ENCODE measurements at places on chromosomes 6 and 20.
A peak's percentile ranks its signal among the peaks of the same experiment; 100 is the strongest.

DNA sequence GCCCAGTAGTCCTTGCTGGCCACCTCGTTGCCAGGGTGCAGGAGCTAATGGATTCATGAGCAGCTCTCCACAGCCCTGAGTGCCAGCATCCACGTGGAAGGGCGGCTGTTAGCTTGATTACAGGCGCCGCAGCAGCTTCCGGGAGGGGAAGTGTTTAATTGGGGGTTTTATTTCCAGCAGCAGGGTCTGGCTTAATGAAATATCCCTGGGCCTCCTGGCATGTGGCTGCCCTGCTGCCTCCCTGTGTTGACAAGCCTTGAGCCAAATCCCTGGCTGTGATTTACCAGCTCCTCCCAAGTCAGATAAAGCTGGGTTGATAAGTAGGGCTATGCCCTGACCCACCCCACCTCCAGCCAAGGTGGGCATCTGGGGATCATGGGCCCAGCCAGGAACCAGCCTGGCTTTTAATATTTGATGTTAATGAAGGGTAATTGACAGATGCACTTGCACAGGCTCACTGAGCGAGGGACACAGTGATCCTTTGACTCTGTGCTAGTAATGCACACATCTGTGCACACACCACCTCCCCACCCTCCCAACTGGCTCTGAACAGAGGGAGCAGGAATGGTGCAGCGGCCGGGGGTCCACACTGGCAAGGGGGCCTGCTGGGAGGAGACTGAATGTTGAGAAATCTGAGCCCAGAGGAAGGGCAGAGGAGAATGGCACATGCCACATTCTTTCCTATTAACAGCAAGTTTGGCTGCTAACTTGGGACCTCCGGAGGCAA lies 13.6 kb downstream of the GLP1R start:
- no peak for DNase-seq

DNA sequence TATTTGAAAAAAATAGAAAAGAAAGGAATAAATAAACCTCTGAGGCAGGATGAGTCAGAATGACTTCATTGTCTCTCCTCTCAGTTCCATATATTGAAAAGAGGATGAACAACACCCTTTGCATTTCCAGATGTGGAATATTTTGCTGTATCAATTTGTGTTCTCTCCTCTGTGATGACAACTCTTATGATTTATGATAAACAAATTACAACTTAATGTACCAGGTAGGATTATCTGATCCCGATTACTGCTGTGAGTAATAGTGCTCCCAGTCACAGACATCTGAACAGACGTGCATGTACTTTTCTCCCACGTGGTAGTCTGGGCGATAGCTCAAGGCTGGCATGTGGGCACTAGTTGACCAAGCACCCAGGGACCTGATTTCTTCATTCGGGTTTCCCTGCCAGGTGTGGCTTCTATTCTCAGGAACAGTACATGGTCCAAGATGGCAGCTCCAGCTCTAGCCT lies 142.1 kb upstream of the SULF2 start:
- DNase-seq: no peak

DNA sequence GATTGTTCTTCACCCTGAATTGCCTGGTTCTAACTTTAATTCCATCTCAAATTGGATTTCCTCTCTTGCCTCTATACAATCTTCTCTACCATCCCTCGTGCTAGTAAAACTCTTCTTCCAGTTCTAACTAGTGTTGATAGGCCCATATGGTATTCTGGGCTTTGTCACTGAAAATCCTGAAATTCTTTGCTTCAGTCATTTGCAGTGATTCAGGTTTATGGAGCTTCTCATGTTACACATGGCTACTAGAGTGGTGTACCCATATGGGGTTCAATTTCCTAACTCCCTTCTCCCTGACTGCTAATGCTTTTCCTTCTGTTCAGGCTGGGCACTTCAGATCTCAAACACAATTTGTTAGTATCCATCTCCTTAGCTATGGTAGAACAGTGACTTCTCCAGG lies 956.6 kb downstream of the KIF16B start:
- DNase-seq: no peak

DNA sequence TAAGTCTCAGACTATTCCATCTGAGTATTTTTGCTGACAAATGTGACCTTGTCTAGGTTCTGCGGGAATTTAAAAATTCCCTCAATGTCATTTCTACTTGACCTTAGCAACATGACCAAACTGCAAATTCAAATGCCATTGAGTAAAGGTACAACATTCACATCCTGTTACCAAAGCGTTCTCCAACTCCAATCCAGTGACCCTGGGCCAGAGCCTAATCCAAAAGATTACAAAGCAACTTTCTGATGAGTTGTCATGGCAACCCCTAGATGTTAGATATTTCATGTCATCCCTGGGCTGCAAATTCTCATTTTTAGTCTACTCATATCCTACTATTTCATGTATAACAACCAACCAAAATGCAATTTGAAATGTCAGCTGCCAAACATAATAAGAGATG lies 65.3 kb downstream of the BACH2 start:
- DNase-seq: no peak

- DNase-seq: no peak
These were observed 13.1 kb downstream of the METTL24 start for GRCh38 chr6:110345025-110345424.

DNA sequence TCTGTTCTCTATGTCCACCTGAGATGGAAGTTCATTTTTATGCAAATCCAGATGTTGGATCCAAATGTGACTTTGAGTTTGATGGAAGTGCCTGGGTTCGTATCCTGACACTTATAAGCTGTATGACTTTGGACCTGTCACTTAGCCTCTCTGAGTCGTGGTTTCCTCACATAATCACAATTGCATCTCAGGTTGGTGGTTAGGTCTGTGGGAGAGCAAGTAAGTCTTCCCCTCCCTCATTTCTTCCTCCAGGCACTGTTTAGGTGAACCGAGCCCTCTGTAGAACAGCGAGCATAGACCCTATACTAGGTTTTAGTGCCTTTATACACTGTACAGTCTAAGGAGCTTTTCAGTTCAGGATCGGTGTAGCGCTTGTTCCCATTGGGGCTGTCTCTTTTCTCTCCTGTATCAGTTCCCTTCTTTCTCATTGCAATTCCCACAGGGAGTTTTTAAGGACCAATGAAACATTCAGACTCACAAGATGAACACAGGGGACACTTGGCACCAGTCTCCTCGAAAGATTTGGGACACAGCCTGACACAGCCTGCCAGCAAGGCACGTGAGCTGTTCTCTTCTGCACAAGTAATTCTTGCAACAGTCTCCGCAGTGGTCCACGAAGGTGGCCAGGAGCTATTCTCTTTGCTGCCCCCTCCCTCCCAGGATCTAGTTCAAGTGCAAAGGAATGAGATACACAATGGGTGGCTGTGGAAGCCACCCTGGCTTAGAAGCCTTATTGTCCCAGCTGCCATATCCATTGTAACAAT lies 11.8 kb downstream of the TOX2 start:
- DNase-seq: no peak

DNA sequence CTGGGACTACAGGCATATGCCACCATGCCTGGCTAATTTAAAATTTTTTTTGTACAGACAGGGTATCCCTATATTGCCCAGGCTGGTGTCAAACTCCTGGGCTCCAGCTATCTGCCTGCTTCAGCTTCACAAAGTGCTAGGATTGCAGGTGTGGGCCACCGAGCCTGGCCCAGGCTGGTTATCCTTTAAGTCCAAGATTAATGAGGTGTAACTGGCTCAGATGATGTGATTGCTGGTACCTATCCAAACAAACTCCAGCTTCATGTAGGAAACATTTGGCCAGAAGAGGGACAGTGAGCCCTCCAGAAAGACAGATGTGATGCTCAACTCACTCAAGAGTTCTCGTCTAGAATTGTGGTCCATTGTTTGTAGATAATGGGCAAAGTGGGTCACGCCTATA lies 9.2 kb upstream of the ZNF318 start:
- no peak for DNase-seq

DNA sequence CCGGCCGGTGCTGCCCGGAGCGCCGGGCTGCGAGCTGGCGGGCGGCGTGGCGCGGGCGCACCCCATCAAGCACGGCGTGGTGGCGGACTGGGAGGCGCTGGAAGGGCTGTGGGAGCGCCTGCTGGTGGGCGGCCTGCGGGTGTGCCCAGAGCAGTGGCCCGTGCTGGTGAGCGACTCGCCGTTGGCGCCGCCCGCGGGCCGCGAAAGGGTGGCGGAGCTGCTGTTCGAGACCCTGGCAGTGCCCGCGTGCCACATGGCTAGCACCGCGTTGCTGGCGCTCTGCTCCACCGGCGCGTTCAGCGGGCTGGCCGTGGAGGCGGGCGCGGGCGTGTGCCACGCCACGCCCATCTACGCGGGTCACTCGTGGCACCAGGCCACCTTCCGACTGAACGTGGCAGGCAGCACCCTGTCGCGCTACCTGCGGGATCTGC lies 517 bp downstream of the ACTL10 start:
- peak; percentile 42 for DNase-seq

DNA sequence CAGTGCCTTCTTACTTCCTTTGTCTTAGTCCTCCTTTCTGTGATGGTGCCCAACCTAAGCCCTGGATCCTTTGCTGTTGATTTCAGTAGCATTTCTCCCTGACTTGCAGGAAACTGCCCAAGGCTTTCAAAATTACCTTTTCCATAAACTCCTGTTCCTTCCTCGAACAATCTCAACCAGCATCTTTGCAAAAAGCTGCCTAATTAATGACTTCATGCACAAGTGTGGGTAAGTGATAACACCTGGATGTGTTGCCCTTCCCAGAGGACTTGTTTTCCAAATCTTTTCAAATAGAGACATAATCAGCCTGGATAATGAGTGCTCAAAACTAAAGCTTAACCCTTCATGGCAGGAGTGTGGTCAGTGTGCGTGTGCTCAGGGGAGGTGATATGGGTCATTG lies 118.0 kb downstream of the PCSK2 start:
- DNase-seq: no peak

GRCh38 chr6:36083446-36083845 lies 46.9 kb upstream of the MAPK13 start:
- no peak for DNase-seq

DNA sequence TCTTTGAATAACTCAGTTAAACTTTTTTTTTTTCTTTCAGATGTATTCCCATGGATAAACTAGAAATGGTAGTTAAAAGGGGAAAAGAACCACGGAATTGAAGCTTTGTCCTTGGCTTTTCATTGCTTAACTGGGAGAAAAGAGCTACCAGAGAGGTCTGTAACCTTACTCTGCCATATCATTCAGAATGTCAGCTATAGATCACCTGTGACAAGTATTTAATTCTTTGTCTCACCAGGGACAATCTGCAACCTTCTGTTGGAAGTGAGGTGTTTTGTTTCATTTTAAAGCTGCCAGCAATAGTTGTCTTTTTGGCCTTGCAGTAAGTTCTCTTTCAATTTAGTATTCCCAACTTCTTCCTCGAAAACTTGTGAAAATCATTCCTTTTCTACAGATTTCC lies 618.4 kb downstream of the FRK start:
- DNase-seq: no peak

- no peak for DNase-seq
These were observed 160.4 kb downstream of the ZFP64 start for GRCh38 chr20:52031206-52031562.

DNA sequence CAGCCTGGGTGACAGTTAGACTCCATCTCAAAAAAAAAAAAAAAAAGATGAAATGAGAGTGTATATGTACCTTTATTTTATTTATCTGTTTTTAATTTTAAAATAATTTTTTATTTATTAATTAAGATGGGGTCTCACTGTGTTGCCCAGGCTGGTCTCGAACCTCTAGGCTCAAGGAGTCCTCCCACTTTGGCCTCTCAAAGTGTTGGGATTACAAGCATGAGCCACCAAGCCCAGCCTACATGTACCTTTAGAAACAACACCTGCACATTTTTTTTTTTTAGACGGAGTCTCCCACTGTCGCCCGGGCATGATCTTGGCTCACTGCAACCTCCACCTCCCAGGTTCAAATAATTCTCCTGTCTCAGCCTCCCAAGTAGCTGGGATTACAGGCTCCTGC lies 12.1 kb upstream of the PARD6B start:
- no peak for DNase-seq

GRCh38 chr20:46342010-46342378 lies 33.7 kb upstream of the CDH22 start:
- no peak for DNase-seq

GRCh38 chr20:52828199-52828598 lies 144.0 kb upstream of the TSHZ2 start:
- DNase-seq: no peak

DNA sequence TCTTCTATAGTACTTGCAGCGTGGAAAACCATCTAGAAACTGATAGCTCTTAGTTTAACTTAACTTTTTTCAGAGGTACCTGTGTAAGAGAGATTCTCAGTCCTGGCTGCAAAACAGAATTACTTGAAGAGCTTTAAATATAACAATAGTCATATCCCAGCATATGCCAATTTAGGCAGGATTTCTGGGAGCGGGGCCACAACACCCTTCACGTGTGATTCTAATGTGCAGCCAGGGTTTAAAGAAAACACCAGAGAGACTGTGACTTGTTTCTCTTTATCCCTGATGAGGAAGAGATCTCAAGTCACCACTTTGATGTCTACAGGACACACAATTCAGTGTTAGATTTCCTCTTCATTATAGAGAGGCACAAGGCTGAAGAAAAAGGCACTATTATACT lies 103.7 kb downstream of the PDSS2 start:
- no peak for DNase-seq

DNA sequence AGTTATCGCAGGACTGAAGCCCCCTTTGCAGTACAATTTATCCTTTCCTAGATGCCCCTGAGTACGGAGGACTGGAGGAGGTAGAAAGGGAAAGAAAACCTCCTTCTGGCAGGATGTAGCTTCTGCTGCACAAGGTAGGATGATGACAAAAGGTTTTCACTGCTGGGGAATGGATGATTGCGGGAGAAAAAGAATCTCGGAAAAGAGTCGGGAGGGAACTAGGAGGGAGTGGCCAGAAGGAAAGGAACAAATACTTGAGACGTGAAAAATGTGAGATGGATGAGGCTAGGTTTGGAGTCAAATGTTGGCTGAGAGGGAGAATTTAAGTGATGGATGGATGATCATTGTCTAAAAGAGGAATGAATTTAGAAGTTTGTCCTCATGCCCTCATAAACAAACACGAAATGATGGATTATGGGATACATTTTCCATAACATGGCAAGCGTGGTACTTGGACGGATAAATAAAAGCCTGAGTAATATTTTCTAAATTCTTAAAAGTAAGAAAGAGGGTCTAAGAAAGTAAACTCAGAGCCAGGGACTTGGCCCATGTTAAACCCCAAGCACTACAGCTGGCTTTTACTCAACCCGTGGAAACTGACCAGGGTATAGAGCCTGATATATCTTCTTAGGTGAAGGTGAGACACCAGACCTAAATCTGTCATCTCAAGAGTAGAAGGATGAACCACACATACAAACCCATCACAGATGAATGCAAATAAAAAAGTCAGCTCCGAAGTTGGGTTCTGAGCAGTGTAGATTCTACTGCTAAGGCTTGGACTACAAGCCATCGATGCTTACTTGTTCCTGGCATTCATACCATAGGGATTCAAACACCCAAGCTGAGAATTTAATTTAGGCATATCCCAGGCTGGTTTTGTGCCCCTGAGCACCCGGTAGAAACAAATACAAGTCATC lies 72.4 kb downstream of the HFE start:
- DNase-seq: no peak

GRCh38 chr20:23857962-23858595 lies 21.5 kb downstream of the CST5 start:
- no peak for DNase-seq

- no peak for DNase-seq
These were observed 9.0 kb upstream of the NRSN1 start for GRCh38 chr6:24117021-24117420.
